ENCODE measurements at places on chromosomes 13 and 19. TPM values are rescaled to one million over a fixed set of nuclear protein-coding genes. Genes with fewer than 3 reads are reported as not detected.
A peak's percentile ranks its signal among the peaks of the same experiment; 100 is the strongest.

TINCR gene
- total RNA-seq: not detected

PROSER1 gene
- 44.6 TPM for total RNA-seq

S1PR4 gene
- total RNA-seq: 1.6 TPM

- H3K27me3 ChIP-seq: no peaks in the 10 kb centered on the region
- DNase-seq: peak; percentile 62
- no peak overlapping the region for H3K27ac ChIP-seq
- H3K4me3 ChIP-seq: peak overlapping the region; percentile 95
- no peaks in the 10 kb centered on the region for H3K36me3 ChIP-seq
These were observed 1.4 kb downstream of the FZR1 start for GRCh38 chr19:3507371-3508120.

GRCh38 chr19:52516191-52516590 lies 11.3 kb upstream of the ZNF808 start:
- H3K4me3 ChIP-seq: no peak overlapping the region
- H3K27me3 ChIP-seq: no peaks in the 10 kb centered on the region
- no peak for DNase-seq
- no peaks in the 10 kb centered on the region for H3K4me1 ChIP-seq

GRCh38 chr19:53112286-53112685 lies 9.1 kb upstream of the ZNF160 start:
- no peak overlapping the region for H3K27ac ChIP-seq
- no peaks in the 10 kb centered on the region for H3K27me3 ChIP-seq
- no peak overlapping the region for H3K4me3 ChIP-seq
- H3K36me3 ChIP-seq: peaks cover 30% of the 10 kb centered on the region

DNA sequence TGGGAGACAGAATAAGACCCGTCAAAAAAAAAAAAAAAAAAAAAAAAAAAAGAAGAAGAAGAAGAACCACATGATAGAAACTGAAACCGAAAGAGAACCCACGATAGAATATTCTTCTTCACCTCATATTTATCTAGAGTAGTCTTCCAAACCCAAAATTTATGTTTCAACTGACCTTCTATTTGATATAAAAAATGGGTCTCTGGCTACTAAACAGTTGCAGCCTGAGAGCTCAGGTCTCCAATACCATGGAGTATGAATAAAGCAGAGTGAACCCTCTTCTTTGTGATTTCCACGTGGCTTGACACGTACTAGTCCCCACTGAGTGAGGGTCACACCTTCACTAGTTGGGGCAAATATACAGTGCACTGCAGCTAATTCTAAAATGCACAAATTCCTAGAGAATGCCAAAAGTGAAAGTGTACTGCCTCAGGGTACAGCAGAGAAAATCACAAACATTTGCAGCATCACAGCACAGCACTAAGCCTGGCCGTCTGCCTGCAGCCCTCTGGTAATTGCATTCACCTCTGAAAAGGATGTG lies 30.8 kb upstream of the RFC3 start:
- no peak for DNase-seq
- H3K4me3 ChIP-seq: peak overlapping the region; percentile 28
- H3K36me3 ChIP-seq: no peaks in the 10 kb centered on the region
- H3K27me3 ChIP-seq: no peaks in the 10 kb centered on the region
- no peak overlapping the region for H3K27ac ChIP-seq
- no peaks in the 10 kb centered on the region for H3K4me1 ChIP-seq

- H3K36me3 ChIP-seq: peaks cover 5% of the 10 kb centered on the region
- no peak overlapping the region for H3K4me3 ChIP-seq
- H3K4me1 ChIP-seq: peaks cover 2% of the 10 kb centered on the region
- H3K27ac ChIP-seq: no peak overlapping the region
- no peak for DNase-seq
These were observed 4.5 kb downstream of the SCN1B start for GRCh38 chr19:35034588-35035382.

Measured in Peyer's patch (tissue), 4 donors.